ENCODE measurements at places on chromosomes 6 and 20. TPM values are rescaled to one million over a fixed set of nuclear protein-coding genes. Genes with fewer than 3 reads are reported as not detected.

VWA7 gene
- 0.77 TPM for total RNA-seq

DNA sequence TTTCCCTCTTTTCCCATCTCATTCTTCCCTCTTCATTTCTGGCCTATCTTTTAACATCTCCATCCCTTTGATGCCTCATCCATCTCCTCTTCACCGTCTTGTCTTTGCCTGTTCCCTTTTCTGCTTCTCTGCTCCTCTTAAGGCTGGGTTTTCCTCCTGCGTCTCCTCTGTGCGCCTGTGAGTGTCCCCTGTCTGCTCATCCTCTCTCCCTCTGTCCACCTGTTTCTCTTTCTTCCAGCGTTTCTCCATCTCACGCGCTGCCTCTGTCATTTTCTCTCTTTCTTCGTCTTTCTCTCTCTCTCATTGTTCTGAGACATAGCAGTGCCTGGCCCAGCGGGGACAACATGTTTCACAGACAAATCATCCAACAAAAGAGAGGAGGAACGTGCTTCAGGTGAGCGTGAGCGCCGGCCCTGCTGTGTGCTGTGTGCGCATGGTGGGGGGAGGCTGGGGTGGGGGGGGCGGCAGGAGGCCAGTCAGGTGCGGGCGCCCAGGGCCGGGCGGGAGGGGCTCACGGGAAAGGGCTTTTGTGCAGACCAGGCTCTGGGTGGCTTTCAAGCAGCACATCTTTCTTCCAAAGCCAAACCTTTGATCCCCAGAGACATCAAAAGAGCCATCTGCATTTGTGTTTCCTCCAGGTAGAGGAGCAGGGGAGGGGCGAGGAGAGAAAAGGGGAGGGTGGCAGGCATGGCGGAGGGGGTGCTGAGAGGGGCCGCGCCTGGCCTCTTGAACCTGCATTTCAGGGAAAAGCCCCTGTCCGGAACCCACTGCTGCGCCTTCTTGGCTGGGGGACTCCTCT is 121.3 kb downstream of the VEGFA start:
- no peak for DNase-seq

- no peak for DNase-seq
These were observed 111.7 kb downstream of the NOL4L start for GRCh38 chr20:32473231-32474008.

SLC22A16 gene
- not detected for total RNA-seq

TTK gene
- 48.7 TPM for total RNA-seq

MAP3K4 gene
- 24.5 TPM for total RNA-seq

AIF1 gene
- total RNA-seq: not detected

- peak; percentile 71 for DNase-seq
These were observed 466.1 kb downstream of the BTBD3 start for GRCh38 chr20:12383821-12384220.

PCIF1 gene
- total RNA-seq: 17.7 TPM

ZNF217 gene
- 15.8 TPM for total RNA-seq

- no peak for DNase-seq
These were observed 237.4 kb upstream of the GMDS start for GRCh38 chr6:2482773-2483172.

DNA sequence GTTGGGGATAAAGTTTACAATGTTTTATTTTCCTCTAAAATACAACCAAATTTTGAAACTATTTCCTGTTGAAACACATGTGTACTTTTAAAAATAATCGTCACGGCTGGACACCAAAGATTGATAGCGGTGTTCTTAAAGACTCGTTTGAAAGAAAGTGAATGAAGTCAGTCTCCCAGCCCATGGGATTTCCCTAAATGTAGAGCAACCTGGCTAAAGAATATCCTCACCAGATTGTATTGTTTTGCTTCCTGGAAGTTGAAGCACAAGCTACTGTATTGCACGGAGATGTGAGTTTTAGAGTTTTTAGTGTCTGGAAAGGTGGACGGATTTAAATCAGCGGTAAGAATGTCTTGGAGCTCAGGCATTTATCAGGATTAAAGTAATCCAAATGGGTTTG is 189.5 kb downstream of the THBS2 start:
- no peak for DNase-seq

- no peak for DNase-seq
These were observed 41.9 kb upstream of the TAB2 start for GRCh38 chr6:149275621-149276020.

ITCH gene
- 32.5 TPM for total RNA-seq
